ENCODE measurements at places on chromosomes 3 and 15. TPM values are rescaled to one million over a fixed set of nuclear protein-coding genes. Genes with fewer than 3 reads are reported as not detected.

SLC15A2 gene
- total RNA-seq, result 1.0 TPM

PGBD4 gene
- 0.93 TPM for total RNA-seq

PML gene
- 18.0 TPM for total RNA-seq

ADGRG7 gene
- total RNA-seq, result not detected

MAP2K5 gene
- total RNA-seq, result 17.2 TPM

TM2D3 gene
- total RNA-seq, result 58.4 TPM

CSPG4 gene
- 0.37 TPM for total RNA-seq

RETNLB gene
- total RNA-seq, result not detected

ISL2 gene
- not detected for total RNA-seq

- H3K27me3 ChIP-seq, result no peaks in the 10 kb centered on the region
- peaks cover 7% of the 10 kb centered on the region for H3K4me1 ChIP-seq
- no peak overlapping the region for H3K27ac ChIP-seq
- H3K4me3 ChIP-seq, result no peak overlapping the region
These were observed 271.7 kb upstream of the GBE1 start for GRCh38 chr3:82033186-82033585.

GRCh38 chr15:80559320-80559693 lies 135.8 kb upstream of the ABHD17C start:
- H3K4me1 ChIP-seq, result no peaks in the 10 kb centered on the region
- no peak overlapping the region for H3K27ac ChIP-seq
- DNase-seq, result no peak

- no peaks in the 10 kb centered on the region for H3K36me3 ChIP-seq
- no peaks in the 10 kb centered on the region for H3K27me3 ChIP-seq
- DNase-seq, result no peak
- H3K4me1 ChIP-seq, result no peaks in the 10 kb centered on the region
These were observed 20.5 kb downstream of the LPP start for GRCh38 chr3:188174317-188175044.

GRCh38 chr15:60798821-60799220 lies 319.9 kb upstream of the ICE2 start:
- H3K4me1 ChIP-seq, result no peaks in the 10 kb centered on the region
- H3K27ac ChIP-seq, result no peak overlapping the region
- no peaks in the 10 kb centered on the region for H3K36me3 ChIP-seq
- H3K27me3 ChIP-seq, result no peaks in the 10 kb centered on the region
- no peak for DNase-seq

DNA sequence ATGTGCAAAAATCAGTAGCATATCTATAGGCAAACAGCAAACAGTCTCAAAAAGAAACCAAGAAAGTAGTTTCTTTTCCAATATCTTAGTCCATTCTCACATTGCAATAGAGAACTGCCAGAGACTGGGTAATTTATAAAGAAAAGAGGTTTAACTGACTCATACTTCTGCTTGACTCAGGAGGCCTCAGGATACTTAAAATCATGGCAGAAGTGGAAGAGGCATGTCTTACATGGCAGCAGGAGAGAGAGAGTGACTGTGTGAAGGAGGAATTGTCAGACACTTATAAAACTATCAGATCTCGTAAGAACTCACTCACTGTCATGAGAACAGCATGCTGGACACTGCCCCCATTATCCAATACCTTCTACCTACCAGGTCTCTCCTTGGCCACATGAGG lies 327.9 kb upstream of the EPHA3 start:
- no peaks in the 10 kb centered on the region for H3K4me1 ChIP-seq
- no peak for DNase-seq
- H3K27ac ChIP-seq, result no peak overlapping the region
- H3K36me3 ChIP-seq, result no peaks in the 10 kb centered on the region
- no peak overlapping the region for H3K4me3 ChIP-seq
- no peaks in the 10 kb centered on the region for H3K27me3 ChIP-seq

GRCh38 chr3:136995652-136996051 lies 37.9 kb downstream of the IL20RB start:
- no peaks in the 10 kb centered on the region for H3K4me1 ChIP-seq
- H3K36me3 ChIP-seq, result no peaks in the 10 kb centered on the region
- DNase-seq, result no peak
- no peaks in the 10 kb centered on the region for H3K27me3 ChIP-seq

GRCh38 chr3:192899540-192899982 lies 18.1 kb downstream of the MB21D2 start:
- no peak overlapping the region for H3K27ac ChIP-seq
- H3K4me3 ChIP-seq, result no peak overlapping the region
- no peaks in the 10 kb centered on the region for H3K27me3 ChIP-seq
- no peak for DNase-seq
- H3K4me1 ChIP-seq, result peaks cover 8% of the 10 kb centered on the region

- H3K4me1 ChIP-seq, result no peaks in the 10 kb centered on the region
- H3K27me3 ChIP-seq, result no peaks in the 10 kb centered on the region
- H3K27ac ChIP-seq, result no peak overlapping the region
- no peak for DNase-seq
These were observed 60.0 kb downstream of the AAGAB start for GRCh38 chr15:67194171-67195114.

DNA sequence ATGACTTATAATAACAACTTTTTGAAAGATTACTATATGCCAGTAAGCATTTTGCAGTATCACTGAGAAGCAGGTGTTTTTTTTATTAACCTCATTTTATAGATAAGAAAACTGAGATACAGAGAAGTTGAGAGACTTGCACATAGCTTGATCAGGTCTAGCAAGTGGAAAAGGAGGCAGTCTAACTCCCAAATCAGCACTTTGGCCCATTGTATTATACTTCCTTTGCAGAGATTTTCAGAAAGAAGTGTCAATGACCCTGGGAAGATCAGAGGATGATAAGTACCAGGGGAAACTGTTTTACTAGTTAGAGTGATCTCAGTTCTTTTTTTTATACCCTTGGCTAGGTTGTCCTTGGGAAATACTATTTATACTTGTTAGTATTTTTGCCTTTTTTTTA lies 358.7 kb downstream of the SQOR start:
- no peak for DNase-seq
- H3K4me3 ChIP-seq, result no peak overlapping the region
- H3K36me3 ChIP-seq, result no peaks in the 10 kb centered on the region
- H3K27me3 ChIP-seq, result no peaks in the 10 kb centered on the region
- H3K4me1 ChIP-seq, result no peaks in the 10 kb centered on the region

DNA sequence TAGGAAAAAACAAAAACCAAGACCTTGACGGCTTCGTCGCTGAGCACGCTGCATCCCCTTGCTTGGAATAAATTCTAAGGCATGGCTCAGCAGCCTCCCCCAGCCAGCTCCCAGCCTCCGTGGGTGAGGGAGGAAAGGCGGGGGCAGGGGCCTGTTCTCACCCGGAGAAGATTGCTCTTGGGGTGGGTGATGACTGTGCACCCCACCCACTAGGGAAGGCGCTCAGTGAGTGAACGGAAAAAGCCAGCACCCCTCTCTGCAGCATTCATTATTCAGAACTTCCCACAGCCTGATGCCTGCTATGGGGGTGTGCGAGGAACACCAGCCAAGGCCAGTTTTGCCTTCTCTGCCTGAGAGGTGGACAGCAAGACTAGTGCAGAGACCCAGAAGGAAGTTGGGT lies 19.3 kb upstream of the NTRK3 start:
- no peaks in the 10 kb centered on the region for H3K4me1 ChIP-seq
- H3K36me3 ChIP-seq, result no peaks in the 10 kb centered on the region
- H3K27me3 ChIP-seq, result peaks cover 21% of the 10 kb centered on the region
- no peak for DNase-seq
- no peak overlapping the region for H3K27ac ChIP-seq

DNA sequence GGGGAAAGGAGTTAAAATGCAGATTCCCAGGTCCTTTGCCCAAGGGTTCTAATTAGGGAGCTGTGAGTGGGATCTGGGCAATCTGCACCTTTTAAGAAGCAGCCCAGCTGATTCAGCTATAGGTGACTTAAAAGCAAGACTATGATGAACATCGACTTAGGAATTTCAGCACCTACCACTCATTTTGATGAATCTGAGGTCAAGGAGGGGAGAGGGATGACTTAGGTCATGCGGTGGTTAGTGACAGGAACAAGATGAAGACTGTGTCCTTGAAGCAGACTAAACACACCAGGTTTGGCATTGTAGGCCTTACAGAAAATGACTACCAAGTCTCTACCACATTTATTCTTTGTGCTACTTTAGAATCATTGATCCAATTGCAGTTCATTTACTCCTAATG lies 196.3 kb downstream of the DTWD1 start:
- DNase-seq, result no peak
- H3K36me3 ChIP-seq, result no peaks in the 10 kb centered on the region
- no peaks in the 10 kb centered on the region for H3K4me1 ChIP-seq
- H3K27me3 ChIP-seq, result no peaks in the 10 kb centered on the region
- no peak overlapping the region for H3K4me3 ChIP-seq

DNA sequence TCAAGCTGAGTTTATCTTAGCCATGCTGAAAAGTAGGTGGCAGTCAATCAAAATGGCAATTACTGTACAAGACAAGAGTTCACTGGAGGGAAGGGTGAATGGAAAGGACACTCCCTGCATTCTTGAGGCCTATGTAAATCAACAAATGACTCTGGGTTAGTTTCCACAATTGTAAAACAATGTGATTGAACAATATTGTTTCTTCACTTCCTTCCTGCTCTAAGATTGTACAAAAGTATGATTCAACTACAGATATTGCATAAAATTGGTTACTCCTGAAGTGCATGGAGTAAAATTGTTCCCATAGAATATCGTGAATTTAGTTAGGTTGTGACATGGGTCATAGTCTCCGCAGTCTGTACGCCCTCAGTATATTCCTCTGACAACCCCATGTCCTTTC lies 277.6 kb downstream of the LPP start:
- DNase-seq, result no peak
- no peak overlapping the region for H3K4me3 ChIP-seq
- no peak overlapping the region for H3K27ac ChIP-seq
- H3K36me3 ChIP-seq, result no peaks in the 10 kb centered on the region
- no peaks in the 10 kb centered on the region for H3K4me1 ChIP-seq
- H3K27me3 ChIP-seq, result no peaks in the 10 kb centered on the region

DNA sequence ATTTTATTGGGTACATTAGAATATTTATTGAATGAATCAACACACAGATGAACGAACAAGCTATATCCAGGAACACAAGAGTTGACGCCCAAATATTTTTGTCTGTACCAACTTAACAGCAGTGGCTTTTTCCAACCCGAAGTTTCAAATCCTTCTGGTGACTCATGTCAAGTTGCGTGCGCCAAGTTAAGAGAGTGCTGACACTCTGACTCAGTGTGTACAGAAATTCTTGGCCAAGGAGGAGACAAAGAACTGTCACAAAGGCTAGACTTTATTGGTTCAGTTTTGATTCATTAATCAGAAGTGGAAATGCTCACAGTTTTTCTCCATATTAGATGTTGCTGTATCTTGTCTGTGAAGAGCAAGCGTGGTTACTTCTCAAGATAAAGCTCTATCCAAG lies 59.6 kb upstream of the TSC22D2 start:
- H3K4me1 ChIP-seq, result peaks cover 16% of the 10 kb centered on the region
- no peaks in the 10 kb centered on the region for H3K36me3 ChIP-seq
- H3K27me3 ChIP-seq, result no peaks in the 10 kb centered on the region
- no peak overlapping the region for H3K27ac ChIP-seq

GRCh38 chr3:193851941-193852674 lies 259.1 kb downstream of the OPA1 start:
- no peaks in the 10 kb centered on the region for H3K27me3 ChIP-seq
- peaks cover 29% of the 10 kb centered on the region for H3K4me1 ChIP-seq
- no peak overlapping the region for H3K4me3 ChIP-seq
- H3K36me3 ChIP-seq, result no peaks in the 10 kb centered on the region
- H3K27ac ChIP-seq, result peak overlapping the region; percentile 88
- peak; percentile 82 for DNase-seq

GRCh38 chr3:27570421-27571106 lies 86.4 kb upstream of the SLC4A7 start:
- no peaks in the 10 kb centered on the region for H3K36me3 ChIP-seq
- H3K27me3 ChIP-seq, result no peaks in the 10 kb centered on the region
- peaks cover 10% of the 10 kb centered on the region for H3K4me1 ChIP-seq
- DNase-seq, result no peak
- no peak overlapping the region for H3K4me3 ChIP-seq

- DNase-seq, result no peak
- no peaks in the 10 kb centered on the region for H3K4me1 ChIP-seq
- no peak overlapping the region for H3K27ac ChIP-seq
- H3K4me3 ChIP-seq, result no peak overlapping the region
- no peaks in the 10 kb centered on the region for H3K36me3 ChIP-seq
These were observed 27.1 kb upstream of the TPRG1 start for GRCh38 chr3:189144645-189145044.

- H3K4me1 ChIP-seq, result no peaks in the 10 kb centered on the region
- no peaks in the 10 kb centered on the region for H3K27me3 ChIP-seq
- no peaks in the 10 kb centered on the region for H3K36me3 ChIP-seq
- H3K27ac ChIP-seq, result no peak overlapping the region
These were observed 274.4 kb upstream of the UMPS start for GRCh38 chr3:124455891-124456290.

- H3K36me3 ChIP-seq, result no peaks in the 10 kb centered on the region
- no peaks in the 10 kb centered on the region for H3K27me3 ChIP-seq
- peak overlapping the region; percentile 31 for H3K27ac ChIP-seq
- no peak for DNase-seq
- H3K4me1 ChIP-seq, result peaks cover 11% of the 10 kb centered on the region
These were observed 165.1 kb upstream of the UBE2E1 start for GRCh38 chr3:23640471-23641146.

- no peak overlapping the region for H3K4me3 ChIP-seq
- peak; percentile 90 for DNase-seq
- H3K27ac ChIP-seq, result no peak overlapping the region
- H3K36me3 ChIP-seq, result no peaks in the 10 kb centered on the region
These were observed 26.3 kb upstream of the NR2C2 start for GRCh38 chr3:14921034-14921616.

DNA sequence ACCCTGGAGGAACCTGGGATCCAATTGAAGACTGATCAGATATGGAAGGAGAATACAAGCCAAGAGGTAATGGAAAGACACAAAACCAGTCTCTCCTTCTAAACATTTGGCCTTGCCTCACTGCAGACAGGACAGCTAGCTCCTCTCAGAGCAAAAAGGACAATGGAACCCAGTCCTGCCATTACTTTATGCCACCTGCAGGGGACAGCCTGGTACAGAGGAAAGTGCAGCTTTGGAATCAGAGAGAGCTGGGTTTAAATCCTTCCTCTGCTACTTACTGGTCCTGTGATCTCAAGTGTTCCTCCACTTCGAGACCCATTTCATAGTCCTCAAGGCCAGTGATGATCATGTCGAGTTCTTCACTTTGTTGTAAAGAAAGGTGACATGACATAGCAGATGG lies 159.4 kb upstream of the SMAD3 start:
- H3K27me3 ChIP-seq, result no peaks in the 10 kb centered on the region
- H3K4me1 ChIP-seq, result peaks cover 14% of the 10 kb centered on the region
- no peaks in the 10 kb centered on the region for H3K36me3 ChIP-seq
- peak; percentile 19 for DNase-seq
- H3K4me3 ChIP-seq, result no peak overlapping the region

GRCh38 chr3:187454085-187454815 lies 86.1 kb downstream of the RTP4 start:
- H3K36me3 ChIP-seq, result no peaks in the 10 kb centered on the region
- H3K4me1 ChIP-seq, result peaks cover 4% of the 10 kb centered on the region
- no peaks in the 10 kb centered on the region for H3K27me3 ChIP-seq
- no peak overlapping the region for H3K27ac ChIP-seq
